ENCODE measurements at places on chromosomes 5 and 9.

- no peak for DNase-seq
Measured at GRCh38 chr5:45697201-45697600, 1.0 kb upstream of the HCN1 start.

GRCh38 chr9:84538879-84539278 lies 130.7 kb upstream of the NTRK2 start:
- no peak for DNase-seq

- no peak for DNase-seq
Measured at GRCh38 chr9:134357631-134358025, 31.4 kb downstream of the RXRA start.

DNA sequence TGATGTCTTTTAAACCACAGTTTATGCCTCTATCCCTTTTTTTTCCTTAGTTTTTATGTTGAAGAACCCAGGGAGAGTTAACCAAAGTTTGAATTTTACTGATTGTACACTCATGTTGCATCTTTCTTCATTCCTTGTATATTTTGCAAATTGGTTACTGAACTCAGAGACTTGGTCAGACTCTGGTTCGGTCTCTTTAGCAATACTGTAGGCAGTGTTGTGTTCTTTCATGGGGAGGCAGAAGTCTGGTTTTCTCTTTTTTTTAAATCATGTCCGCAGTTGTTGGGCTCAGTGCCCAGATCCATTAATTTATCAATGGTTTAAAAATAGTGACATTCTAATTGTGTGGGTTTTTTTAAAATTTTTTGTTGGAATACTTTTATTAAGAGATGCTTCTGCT lies 23.4 kb downstream of the UBE2R2 start:
- no peak for DNase-seq

GRCh38 chr5:179599973-179600372 lies 23.5 kb downstream of the HNRNPH1 start:
- DNase-seq: no peak

DNA sequence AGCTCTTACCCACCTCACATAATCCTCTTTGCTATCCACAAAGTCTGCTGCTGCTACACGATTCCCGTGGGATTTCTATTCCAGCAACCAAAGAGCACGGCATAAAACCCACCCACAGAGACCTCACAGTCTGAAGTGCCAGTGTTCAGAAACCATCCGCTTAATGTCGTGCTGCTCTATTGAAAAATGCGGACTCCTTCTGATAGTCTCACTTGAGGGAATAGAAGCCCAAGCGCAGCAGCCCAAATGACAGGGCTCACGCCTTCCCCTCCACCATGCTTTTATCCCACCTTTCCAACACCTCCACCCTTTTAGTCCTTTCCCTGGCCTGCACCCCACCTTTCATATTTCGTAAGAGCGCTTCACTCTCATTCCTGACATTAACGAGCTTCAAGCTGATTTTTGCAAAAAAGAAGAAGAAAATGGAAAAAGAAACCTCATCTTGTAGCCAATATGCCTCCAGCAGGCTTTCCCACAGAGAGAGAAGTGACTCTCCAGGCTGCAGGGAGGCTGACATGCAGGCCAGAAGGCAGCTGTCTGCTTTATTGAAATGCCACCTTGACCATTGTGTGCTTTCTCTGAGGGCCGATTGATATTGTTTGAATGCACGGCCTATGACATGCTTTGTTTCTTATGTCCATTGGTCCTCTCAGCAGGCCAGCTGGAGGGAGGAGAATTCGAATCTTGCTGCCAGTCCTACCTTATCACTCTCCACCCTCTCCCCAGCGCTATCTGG lies 70.6 kb upstream of the PCSK1 start:
- DNase-seq: no peak

- no peak for DNase-seq
Measured at GRCh38 chr5:151663617-151664293, 23.0 kb downstream of the SPARC start.

GRCh38 chr5:146622391-146622790 lies 106.4 kb upstream of the GPR151 start:
- DNase-seq: no peak

- no peak for DNase-seq
Measured at GRCh38 chr9:110835404-110835803, 166.8 kb downstream of the MUSK start.

DNA sequence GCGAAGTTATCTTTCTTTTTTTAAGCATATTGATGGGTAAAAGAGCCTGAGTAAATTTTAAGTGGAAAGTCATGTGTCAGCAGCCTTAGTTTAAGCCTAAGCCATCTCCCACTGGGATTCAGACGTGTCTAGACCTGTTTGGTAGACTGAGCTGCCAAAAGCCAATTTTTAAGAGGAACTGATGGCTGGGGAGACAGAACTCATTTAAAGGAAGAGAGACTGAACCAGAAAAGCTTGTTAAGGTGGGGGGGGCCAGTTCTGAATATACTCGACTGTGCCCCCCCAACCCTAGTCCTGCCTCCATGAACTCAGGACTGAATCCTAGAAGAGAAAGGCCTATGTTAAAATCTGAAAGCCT lies 58.3 kb upstream of the PLPP1 start:
- DNase-seq: no peak
